ENCODE measurements at places on chromosomes 2 and 18.

GRCh38 chr2:131659168-131659572 is 131.5 kb downstream of the CCDC74A start:
- no peak for DNase-seq

- no peak for DNase-seq
These were observed 113.0 kb downstream of the PIK3C3 start for GRCh38 chr18:42068030-42068429.

GRCh38 chr2:241951920-241952319 is 82.4 kb downstream of the RTP5 start:
- no peak for DNase-seq

- DNase-seq: no peak
These were observed 39.2 kb downstream of the EPAS1 start for GRCh38 chr2:46336283-46336959.

- no peak for DNase-seq
These were observed 163.1 kb upstream of the WDSUB1 start for GRCh38 chr2:159449504-159450124.

- no peak for DNase-seq
These were observed 157.5 kb upstream of the CAVIN2 start for GRCh38 chr2:192004188-192004963.

Measured in naive thymus-derived CD8-positive, alpha-beta T cell (primary cell).